CD4-positive, alpha-beta T cell (primary cell): ENCODE measurements at places on chromosomes 13 and 19.
A peak's percentile ranks its signal among the peaks of the same experiment; 100 is the strongest.

DNA sequence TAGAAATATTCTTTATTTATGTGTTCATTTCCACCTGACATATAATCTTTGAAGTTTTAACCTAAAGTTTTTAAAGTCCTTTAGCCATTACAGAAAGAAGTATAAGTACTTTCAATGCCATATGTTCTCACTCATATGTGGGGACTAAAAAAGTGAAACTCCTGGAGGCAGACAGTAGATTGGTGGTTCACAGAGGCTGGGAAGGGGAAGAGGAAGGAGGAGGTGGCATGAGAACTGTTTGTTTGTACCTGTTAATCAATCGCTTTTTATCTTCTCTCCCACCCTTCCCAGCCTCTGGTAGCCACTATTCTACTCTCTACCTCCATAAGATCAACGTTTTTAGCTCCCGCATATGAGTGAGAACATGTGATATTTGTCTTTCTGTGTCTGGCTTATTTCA is 131.1 kb downstream of the MYO16 start:
- no peaks in the 10 kb centered on the region for H3K27me3 ChIP-seq
- no peak for DNase-seq
- H3K27ac ChIP-seq = no peak overlapping the region
- no peaks in the 10 kb centered on the region for H3K36me3 ChIP-seq
- no peaks in the 10 kb centered on the region for H3K4me1 ChIP-seq

- H3K4me1 ChIP-seq = no peaks in the 10 kb centered on the region
- no peak overlapping the region for H3K27ac ChIP-seq
- DNase-seq = no peak
- H3K4me3 ChIP-seq = no peak overlapping the region
These were observed 115.3 kb downstream of the STOML3 start for GRCh38 chr13:38875186-38875875.

DNA sequence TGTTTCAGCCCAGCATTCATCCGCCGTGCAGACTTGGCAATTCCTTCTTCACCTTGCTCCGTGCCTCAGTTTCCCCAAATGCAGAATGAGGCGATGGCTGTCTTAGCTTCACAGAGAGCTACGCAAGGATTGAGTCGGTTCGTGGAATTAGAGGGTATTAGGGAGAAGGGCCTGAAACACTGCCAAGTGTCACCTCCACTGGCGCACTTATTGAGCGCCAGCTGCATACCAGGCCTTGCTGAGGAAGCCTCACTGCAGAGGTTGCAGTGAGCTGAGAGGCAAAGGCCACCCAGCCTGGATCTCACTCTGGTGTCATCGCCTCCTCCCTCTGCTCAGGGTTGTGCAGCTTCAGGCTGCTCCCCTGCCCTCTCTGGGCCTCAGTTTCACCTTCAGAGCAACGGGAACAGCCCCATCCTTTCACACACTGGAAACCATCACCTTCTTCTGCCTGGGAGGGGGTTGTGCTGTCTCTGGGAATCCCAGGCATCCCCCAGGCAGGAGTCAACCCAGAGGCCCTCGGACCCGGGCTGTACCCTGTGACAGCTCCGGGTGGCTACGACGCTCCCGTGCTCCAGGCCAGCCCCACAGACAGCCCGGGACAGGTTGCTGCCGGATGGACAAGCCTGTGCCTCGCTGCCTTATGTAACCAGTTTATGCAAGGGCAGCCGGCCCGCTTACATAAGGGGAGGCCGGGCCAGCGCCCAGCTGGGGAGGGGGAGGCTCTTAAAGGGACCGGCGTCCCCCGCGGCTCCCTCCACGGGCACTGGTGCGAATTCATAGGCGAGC is 31.9 kb downstream of the NFIC start:
- H3K27ac ChIP-seq = no peak overlapping the region
- H3K27me3 ChIP-seq = no peaks in the 10 kb centered on the region
- no peak overlapping the region for H3K4me3 ChIP-seq
- no peak for DNase-seq
- H3K36me3 ChIP-seq = no peaks in the 10 kb centered on the region

- no peaks in the 10 kb centered on the region for H3K36me3 ChIP-seq
- H3K4me3 ChIP-seq = no peak overlapping the region
- no peaks in the 10 kb centered on the region for H3K4me1 ChIP-seq
These were observed 34.8 kb upstream of the DPRX start for GRCh38 chr19:53597023-53597422.

- no peaks in the 10 kb centered on the region for H3K36me3 ChIP-seq
- no peaks in the 10 kb centered on the region for H3K27me3 ChIP-seq
- no peak overlapping the region for H3K4me3 ChIP-seq
- no peaks in the 10 kb centered on the region for H3K4me1 ChIP-seq
These were observed 7.1 kb downstream of the NFIX start for GRCh38 chr19:13002166-13002898.

DNA sequence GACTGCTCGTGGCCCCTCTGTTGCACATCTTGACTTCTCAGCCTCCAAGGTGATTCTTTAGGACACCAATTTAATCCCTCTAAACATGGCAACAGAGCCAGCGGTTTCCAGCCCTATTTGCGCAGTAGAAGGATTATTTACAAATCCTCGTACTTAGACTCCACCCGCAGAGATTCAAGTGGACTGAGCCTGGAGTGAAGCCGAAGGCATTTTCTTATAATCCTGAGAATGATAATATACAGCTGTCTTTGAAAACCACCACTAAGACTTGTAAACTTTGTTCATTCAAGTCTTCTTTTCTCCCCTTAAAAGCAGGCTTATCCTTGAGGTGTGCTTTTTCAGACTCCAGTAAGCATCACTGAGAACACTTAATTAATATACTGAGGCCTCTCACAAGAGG is 4.8 kb upstream of the DPRX start:
- H3K36me3 ChIP-seq = no peaks in the 10 kb centered on the region
- no peak overlapping the region for H3K27ac ChIP-seq
- H3K27me3 ChIP-seq = no peaks in the 10 kb centered on the region
- H3K4me3 ChIP-seq = no peak overlapping the region

GRCh38 chr13:45327253-45327955 is 13.6 kb downstream of the TPT1 start:
- H3K27ac ChIP-seq = no peak overlapping the region
- no peaks in the 10 kb centered on the region for H3K27me3 ChIP-seq
- no peaks in the 10 kb centered on the region for H3K36me3 ChIP-seq

DNA sequence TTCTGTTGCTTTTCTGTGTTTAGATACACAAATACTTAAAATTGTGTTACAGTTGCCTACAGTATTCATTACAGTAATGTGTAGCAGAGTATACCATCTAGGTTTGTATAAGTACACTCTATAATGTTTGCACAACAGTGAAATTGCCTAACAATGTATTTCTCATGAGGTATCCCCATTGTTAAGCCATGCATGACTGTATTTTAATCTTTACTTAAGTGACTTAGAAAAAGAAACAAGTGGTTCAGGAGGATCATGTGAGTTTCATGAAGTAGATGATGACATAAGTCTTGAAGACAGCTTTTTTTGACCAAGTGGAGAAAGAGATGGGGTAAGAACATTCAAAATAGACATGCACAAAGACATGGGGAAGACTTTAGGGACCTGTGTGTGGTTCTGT is 8.4 kb upstream of the KCTD4 start:
- no peak overlapping the region for H3K4me3 ChIP-seq
- no peak for DNase-seq
- H3K4me1 ChIP-seq = no peaks in the 10 kb centered on the region
- peaks cover 18% of the 10 kb centered on the region for H3K36me3 ChIP-seq

DNA sequence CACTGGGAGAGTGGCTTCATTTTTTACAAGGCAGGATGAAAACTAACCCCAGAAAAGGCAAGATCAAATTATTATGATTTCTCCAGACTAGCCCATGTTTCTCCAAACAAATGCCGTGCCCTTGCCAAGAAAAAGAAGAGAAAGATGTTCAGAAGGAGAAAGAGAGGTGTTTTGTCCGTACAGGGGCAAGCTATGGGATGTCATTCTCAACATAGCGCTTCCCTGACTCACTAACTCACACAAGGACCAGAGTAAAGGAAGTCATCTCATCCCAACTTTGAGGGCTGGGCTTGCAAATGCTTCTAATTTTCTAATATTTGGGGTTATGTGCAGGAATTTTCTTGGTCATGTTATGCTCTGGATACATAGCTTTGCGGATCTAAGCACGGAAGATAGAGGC is 224.2 kb upstream of the MAB21L1 start:
- no peaks in the 10 kb centered on the region for H3K27me3 ChIP-seq
- DNase-seq = no peak
- H3K27ac ChIP-seq = no peak overlapping the region
- H3K4me3 ChIP-seq = no peak overlapping the region
- no peaks in the 10 kb centered on the region for H3K4me1 ChIP-seq

DNA sequence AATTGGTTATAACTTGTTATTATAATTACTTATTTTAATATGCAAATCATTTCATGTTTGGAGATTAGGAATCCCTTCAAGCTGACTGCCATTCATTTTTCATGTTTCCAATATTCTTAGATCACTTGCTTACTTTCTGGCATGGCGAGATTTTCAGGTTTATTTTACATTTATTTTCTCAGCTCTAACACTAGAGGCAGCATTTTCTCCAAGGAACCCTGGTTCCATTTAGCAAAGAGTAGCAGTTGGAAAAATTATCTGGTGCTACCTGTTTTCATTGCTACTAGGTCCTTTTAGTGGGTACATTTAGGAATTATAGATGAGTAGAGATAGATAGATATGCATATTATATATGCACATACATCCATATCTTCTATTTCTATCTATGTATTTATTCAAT is 90.9 kb upstream of the TRPC4 start:
- H3K27me3 ChIP-seq = no peaks in the 10 kb centered on the region
- no peaks in the 10 kb centered on the region for H3K36me3 ChIP-seq
- no peak overlapping the region for H3K27ac ChIP-seq
- no peaks in the 10 kb centered on the region for H3K4me1 ChIP-seq

GRCh38 chr13:38979891-38980749 is 10.5 kb downstream of the STOML3 start:
- H3K27ac ChIP-seq = no peak overlapping the region
- peaks cover 3% of the 10 kb centered on the region for H3K27me3 ChIP-seq
- no peak for DNase-seq
- no peaks in the 10 kb centered on the region for H3K36me3 ChIP-seq
- no peaks in the 10 kb centered on the region for H3K4me1 ChIP-seq
- no peak overlapping the region for H3K4me3 ChIP-seq

DNA sequence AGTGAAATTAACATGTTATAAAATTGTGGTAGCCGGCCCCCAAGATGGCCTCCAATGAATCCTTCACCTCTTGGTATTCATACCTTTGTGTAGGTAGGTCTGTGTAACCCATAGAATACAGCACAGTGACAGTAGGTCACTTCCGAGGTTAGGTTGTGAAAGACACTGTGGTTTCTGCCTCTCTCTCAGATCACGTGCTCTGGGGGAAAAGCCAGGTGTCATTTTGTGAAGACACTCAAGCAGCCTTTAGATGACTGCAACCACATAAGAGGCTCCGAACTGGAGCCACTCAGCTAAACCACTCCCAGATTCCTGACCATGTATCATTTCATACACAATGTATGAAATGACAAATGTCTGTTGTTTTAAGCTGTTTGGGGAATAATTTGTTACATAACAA is 9.8 kb upstream of the USPL1 start:
- H3K36me3 ChIP-seq = no peaks in the 10 kb centered on the region
- no peaks in the 10 kb centered on the region for H3K27me3 ChIP-seq
- no peak overlapping the region for H3K4me3 ChIP-seq
- peak overlapping the region; percentile 25 for H3K27ac ChIP-seq
- DNase-seq = peak; percentile 37
